Osteocyte (in vitro differentiated cells): ENCODE measurements at places on chromosomes 2 and 18.

DNA sequence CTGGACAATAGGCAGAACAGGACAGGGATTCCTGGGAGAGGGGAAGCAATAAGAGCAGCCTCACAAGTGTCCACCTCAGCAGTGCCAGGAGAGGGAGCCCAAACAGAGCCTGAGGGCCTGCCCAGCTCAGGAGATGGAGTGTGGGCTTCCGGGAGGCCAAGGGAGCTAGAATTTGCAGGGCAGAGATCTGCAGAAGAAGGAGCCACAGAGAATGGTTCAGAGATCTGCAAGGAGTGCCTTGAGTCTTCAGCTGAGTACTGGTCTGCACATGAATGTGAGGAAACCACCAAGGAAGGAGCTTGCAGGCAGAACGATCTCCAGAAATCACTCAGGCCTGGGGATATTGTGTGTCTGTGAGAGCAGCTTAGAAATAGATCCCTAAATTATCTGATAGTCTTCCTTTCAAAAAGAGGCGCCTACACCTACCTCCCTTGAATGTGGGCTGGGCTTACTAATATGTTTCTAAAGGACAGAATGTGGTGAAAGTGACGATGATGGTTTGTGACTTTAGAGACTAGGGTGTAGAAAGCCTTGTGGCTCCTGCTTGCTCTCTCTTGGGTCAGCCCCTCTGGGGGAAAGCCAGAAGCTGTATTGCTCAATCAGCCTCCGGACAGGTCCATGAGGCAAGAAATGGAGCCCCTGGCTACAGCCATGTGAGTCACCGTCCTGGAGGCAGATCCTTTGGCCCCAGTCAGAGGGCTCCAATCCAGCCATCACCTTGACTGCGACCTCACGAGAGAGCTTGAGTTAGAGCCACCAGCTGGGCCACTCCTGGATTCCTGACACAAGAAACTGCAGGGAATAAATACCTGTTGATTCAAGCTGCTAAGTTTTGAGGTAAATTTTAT, 7.6 kb upstream of the LPIN1 start:
- no peak for DNase-seq

- DNase-seq, result no peak
Observed at GRCh38 chr2:150591496-150592285, 104.2 kb upstream of the RND3 start.

- DNase-seq, result peak; percentile 59
Observed at GRCh38 chr2:236404346-236404745, 140.1 kb upstream of the ASB18 start.

DNA sequence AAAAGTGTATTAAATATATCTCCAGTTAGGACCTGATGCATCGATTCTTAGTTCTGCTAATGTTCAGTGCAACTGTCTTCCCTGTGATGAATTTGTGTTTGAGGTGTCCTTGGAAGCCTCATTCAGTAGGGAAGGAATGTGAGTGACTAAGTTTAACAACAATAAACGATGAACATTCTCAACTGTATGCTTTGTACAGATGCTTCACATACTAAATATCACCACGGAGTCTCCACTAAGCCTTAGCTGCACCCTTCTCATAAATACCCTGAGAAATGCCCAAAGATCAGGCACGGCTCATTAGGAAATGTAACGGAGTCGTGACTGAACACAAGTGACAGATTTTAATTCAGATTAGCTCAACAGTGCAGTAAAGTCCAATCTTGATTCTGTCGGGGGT, 24.4 kb upstream of the AGFG1 start:
- DNase-seq, result no peak

DNA sequence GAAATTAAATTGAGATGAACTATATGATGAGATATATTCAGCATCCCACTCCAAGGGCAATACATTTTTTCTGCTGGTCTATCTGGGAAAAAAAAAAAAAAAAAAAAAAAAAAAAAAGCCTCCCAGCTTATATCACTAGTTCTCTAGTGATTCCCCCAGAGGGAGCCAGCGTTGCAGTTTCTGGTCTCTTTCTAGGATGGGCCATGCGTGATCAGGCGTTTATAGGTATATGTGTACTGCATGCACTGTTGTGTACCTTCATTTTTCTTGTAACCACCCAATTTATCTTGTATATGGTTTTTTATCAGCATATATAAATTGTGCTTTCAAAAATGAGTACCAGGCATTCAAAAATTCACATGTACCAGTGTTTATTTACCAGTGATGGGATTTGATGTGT, 35.1 kb downstream of the DCDC2C start:
- DNase-seq, result peak; percentile 44

GRCh38 chr2:237495521-237496117, 8.6 kb downstream of the MLPH start:
- DNase-seq, result no peak

DNA sequence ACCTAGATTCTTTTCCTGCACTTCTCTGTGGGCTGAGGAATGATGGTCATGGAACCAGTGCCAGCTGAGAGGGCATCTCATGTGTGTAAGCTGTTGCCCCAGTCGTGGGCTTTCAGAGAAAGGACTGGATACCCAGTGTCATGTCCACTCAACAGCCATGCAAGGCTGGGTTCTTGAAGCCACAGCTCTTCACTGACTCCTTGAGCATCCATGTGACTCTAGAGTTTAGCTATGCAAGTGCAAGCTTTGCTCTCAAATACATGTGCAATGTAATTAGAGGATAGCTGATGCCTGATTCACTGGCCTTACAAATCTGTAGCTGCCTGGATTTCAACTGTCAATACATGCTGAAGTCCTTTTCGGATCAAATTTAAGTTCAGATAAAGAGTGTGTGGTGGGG, 46.8 kb upstream of the EML6 start:
- DNase-seq, result no peak
